Muscle of arm (tissue), 14 donors: ENCODE measurements at places on chromosomes 3 and 15. TPM values are rescaled to one million over a fixed set of nuclear protein-coding genes. Genes with fewer than 3 reads are reported as not detected.

ECE2 gene
- not detected for polyA plus RNA-seq

GRCh38 chr3:72964633-72965032 lies 32.0 kb upstream of the PPP4R2 start:
- DNase-seq: no peak

- DNase-seq: no peak
Measured at GRCh38 chr15:96218623-96219455, 111.7 kb upstream of the NR2F2 start.

DNA sequence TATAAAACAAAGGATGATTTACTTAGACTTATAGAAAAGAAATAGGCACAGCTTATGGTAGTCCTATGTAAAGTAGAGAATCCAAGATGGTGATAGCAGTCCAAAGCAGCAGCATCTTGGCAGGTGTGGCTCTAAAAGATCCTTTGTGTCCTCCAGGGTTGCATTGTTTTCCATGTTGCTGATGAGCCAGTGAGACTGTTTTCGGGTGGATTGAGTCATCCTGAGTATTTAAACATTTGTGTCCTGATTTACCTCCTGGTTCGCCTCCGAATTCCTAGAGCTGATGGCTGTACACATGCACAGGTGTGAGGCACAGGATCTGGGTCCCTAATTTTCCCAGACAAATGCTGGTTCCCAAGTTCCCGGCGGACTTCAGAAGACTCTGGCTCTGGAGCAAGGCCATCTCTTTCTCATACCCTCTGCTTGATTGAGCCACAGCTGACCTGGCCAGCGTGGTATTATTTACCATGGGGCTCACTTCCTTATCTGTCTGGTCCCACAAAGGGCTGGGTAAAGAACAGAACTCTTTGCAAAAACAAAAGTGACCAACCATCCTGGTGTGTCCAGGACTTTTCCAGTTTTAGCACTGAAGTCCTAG lies 51.0 kb downstream of the ARNT2 start:
- DNase-seq: no peak

DNA sequence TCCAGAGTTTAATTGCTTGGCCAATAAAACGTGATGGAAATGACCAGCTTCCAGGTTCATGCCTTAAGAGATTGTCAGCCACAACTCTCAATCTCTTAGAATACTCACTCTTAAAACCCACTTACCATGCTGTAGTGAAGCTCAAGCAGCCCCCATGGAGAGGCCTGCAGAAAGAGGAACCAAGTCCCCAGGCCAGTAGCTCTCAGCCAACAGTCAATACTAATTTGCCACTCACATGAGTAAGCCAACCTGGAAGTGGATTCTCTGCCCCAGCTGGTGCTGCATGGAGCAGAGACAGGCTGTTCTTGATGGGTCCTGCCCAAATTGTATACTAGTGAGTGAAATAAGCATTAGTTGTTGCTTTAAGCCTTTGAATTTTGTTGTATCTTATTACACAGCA lies 155.9 kb downstream of the OXSM start:
- DNase-seq: no peak

- no peak for DNase-seq
Measured at GRCh38 chr3:195042743-195043606, 228.0 kb downstream of the XXYLT1 start.

DNA sequence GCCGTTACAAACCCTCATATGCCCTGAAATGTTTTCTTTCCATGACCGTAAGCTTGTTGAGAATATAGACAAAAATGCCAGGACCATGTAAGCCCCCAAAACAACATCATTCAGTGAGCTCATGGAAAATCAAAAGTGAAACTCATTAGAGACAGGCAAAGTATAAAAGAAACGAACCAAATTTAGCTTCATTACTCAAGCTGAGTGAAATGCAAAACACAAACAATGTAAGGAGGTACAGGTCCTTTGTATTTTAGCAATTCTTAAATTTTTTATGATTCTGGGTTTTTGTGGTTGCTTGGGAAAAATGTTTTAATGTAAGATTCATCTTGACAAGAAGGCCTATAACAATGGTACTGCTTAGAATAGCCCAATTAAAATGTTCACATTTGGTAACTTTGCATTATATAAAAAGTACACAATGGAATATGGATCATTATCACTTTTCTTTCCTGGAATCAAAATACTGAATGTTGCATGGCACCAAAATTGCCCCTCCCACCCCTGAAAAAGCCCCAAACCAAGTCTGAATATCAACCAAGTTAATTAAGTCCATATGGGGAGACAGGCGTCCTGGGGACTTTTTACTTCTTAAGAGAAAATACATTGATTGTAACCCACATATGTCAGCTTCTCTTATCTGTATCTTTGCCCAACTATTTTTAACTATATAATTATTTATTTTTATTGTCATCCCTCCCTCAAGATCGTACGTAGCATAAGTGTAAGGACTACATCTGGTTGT lies 247.7 kb upstream of the CDIN1 start:
- DNase-seq: no peak

PEX11A gene
- polyA plus RNA-seq: 7.8 TPM

- no peak for DNase-seq
Measured at GRCh38 chr3:45844616-45845015, 2.7 kb upstream of the LZTFL1 start.

GRCh38 chr3:100545371-100545770 lies 53.0 kb downstream of the TMEM45A start:
- no peak for DNase-seq
